Psoas muscle (tissue), 8 donors: ENCODE measurements at places on chromosomes 6 and 20. TPM values are rescaled to one million over a fixed set of nuclear protein-coding genes. Genes with fewer than 3 reads are reported as not detected.

TMEM244 gene
- not detected for total RNA-seq

MACROD2 gene
- total RNA-seq, result 0.67 TPM

C6orf118 gene
- total RNA-seq, result not detected

NKAIN2 gene
- total RNA-seq, result 13.5 TPM

TBXT gene
- not detected for total RNA-seq

OLIG3 gene
- total RNA-seq, result not detected

HLA-DRB1 gene
- 16.9 TPM for total RNA-seq

ADAM33 gene
- 2.4 TPM for total RNA-seq

- H3K4me1 ChIP-seq, result no peaks in the 10 kb centered on the region
- H3K27ac ChIP-seq, result no peak overlapping the region
- no peaks in the 10 kb centered on the region for H3K27me3 ChIP-seq
- H3K4me3 ChIP-seq, result no peak overlapping the region
- DNase-seq, result no peak
These were observed 97.3 kb upstream of the CARMIL1 start for GRCh38 chr6:25181923-25182322.

GRCh38 chr20:20192366-20192765 is 140.0 kb downstream of the CFAP61 start:
- H3K4me3 ChIP-seq, result no peak overlapping the region
- no peaks in the 10 kb centered on the region for H3K36me3 ChIP-seq
- H3K27ac ChIP-seq, result no peak overlapping the region
- no peaks in the 10 kb centered on the region for H3K27me3 ChIP-seq
- H3K4me1 ChIP-seq, result no peaks in the 10 kb centered on the region

DNA sequence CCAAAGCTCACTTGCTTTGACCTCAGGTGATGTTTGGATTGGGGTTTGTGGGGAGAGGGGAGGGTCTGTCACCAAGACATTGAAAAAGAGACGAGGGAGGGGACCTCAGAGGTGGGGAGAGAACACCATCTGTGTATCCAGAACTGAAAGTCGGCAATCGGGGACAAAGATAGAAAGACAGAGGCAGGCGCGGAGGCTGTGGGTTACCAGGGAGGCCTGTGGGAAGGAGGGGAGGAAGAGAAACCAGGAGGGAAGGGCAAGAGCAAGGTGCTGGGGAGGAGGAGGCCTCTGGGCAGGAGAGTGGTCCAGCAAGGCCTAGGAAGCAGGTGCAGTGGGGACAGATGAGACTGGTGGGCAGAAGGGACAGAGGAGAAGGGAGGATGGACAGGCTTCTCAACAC is 211.2 kb downstream of the CDC5L start:
- H3K27ac ChIP-seq, result no peak overlapping the region
- H3K4me3 ChIP-seq, result no peak overlapping the region
- no peaks in the 10 kb centered on the region for H3K36me3 ChIP-seq
- DNase-seq, result no peak
- no peaks in the 10 kb centered on the region for H3K4me1 ChIP-seq
- no peaks in the 10 kb centered on the region for H3K27me3 ChIP-seq

- no peaks in the 10 kb centered on the region for H3K27me3 ChIP-seq
- peaks cover 24% of the 10 kb centered on the region for H3K4me1 ChIP-seq
- no peak overlapping the region for H3K4me3 ChIP-seq
- peak overlapping the region; percentile 78 for H3K27ac ChIP-seq
- DNase-seq, result no peak
- H3K36me3 ChIP-seq, result peaks cover 58% of the 10 kb centered on the region
These were observed 23.8 kb downstream of the TAF11 start for GRCh38 chr6:34864007-34864406.

DNA sequence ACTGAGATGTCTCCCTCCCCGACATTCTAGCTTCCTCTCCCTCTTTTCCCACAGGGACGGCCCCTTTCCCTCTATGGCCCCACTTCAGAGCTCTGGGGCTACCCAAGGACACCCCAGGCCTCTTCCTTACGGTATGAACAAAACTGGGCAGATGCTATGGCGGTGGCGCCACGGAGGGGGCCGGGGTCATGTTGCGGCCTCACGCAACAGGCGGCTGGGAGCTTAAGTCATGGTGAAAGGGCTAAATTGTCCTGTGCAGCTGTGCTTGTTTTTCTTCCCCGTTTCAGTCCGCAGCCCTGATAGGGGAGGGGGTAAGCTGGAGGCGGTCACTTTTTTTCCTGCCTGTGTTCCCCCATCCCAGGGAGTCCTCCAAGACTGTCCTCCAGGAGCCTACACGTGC is 17.6 kb upstream of the KIAA1755 start:
- no peaks in the 10 kb centered on the region for H3K36me3 ChIP-seq
- no peak for DNase-seq
- peaks cover 9% of the 10 kb centered on the region for H3K4me1 ChIP-seq

GRCh38 chr6:133834472-133835170 is 54.3 kb upstream of the TCF21 start:
- H3K27ac ChIP-seq, result no peak overlapping the region
- no peak overlapping the region for H3K4me3 ChIP-seq
- no peak for DNase-seq
- H3K27me3 ChIP-seq, result peaks cover 4% of the 10 kb centered on the region

DNA sequence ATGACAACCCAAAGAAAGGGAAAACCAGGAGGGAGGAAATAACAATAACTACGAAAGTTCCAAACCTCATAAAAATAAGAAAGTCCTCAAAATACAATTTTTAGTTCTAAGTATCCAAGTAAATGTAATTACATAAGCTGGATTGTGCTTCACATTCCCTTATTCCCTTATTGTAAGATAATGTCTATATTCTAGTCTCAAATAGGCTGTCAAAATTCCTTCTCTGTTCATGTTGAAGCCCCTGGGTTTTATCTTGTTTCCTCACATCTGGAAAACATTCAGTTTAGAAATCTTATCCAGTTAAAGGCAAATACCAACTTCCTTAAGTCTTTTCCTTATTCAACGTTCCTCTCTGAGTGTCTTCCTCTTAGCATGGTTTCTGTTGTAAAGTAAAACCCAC is 282.3 kb downstream of the CD109 start:
- H3K27ac ChIP-seq, result no peak overlapping the region
- H3K4me3 ChIP-seq, result no peak overlapping the region
- H3K4me1 ChIP-seq, result no peaks in the 10 kb centered on the region
- H3K27me3 ChIP-seq, result no peaks in the 10 kb centered on the region

GRCh38 chr6:13247627-13248026 is 80.7 kb downstream of the TBC1D7 start:
- no peaks in the 10 kb centered on the region for H3K4me1 ChIP-seq
- H3K36me3 ChIP-seq, result no peaks in the 10 kb centered on the region
- H3K27me3 ChIP-seq, result no peaks in the 10 kb centered on the region
- no peak overlapping the region for H3K27ac ChIP-seq

GRCh38 chr6:150200428-150201100 is 57.7 kb downstream of the PPP1R14C start:
- no peak overlapping the region for H3K4me3 ChIP-seq
- H3K27me3 ChIP-seq, result no peaks in the 10 kb centered on the region
- H3K36me3 ChIP-seq, result no peaks in the 10 kb centered on the region
- no peak overlapping the region for H3K27ac ChIP-seq

GRCh38 chr20:19807191-19807945 is 49.3 kb downstream of the RIN2 start:
- DNase-seq, result no peak
- no peaks in the 10 kb centered on the region for H3K27me3 ChIP-seq
- no peaks in the 10 kb centered on the region for H3K36me3 ChIP-seq
- peaks cover 10% of the 10 kb centered on the region for H3K4me1 ChIP-seq
- H3K27ac ChIP-seq, result no peak overlapping the region
- no peak overlapping the region for H3K4me3 ChIP-seq

- no peak overlapping the region for H3K27ac ChIP-seq
- no peaks in the 10 kb centered on the region for H3K27me3 ChIP-seq
- H3K36me3 ChIP-seq, result peaks cover 10% of the 10 kb centered on the region
- H3K4me1 ChIP-seq, result no peaks in the 10 kb centered on the region
- H3K4me3 ChIP-seq, result no peak overlapping the region
These were observed 78.1 kb upstream of the KIF25 start for GRCh38 chr6:167919349-167919748.

DNA sequence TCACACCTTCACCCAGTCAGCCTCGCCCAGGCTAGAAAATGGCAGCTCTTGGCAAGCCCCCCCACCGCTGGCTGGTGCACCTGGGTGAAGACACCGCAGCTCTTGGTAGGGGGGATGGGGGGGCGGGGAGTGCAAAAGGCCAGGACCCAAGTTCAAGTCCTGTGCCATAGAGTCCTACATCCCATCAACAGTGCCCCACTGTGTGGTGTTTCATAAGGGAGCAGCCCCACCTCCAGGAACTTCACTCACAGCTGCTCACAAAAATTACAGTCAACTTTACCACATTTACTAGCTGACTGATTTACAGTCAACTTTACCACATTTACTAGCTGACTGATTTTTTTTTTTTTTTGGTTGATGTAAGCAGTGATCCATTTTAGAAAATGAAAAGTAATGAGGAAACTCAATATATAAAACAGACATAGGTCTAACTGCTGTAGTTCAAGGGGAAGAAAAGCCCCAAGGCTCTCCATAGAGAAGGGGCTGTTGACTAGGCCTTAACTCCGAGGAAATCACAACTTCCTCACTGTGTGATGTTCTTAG is 208.9 kb upstream of the SNX9 start:
- no peak overlapping the region for H3K4me3 ChIP-seq
- H3K27me3 ChIP-seq, result no peaks in the 10 kb centered on the region
- DNase-seq, result no peak

- no peak for DNase-seq
- no peaks in the 10 kb centered on the region for H3K36me3 ChIP-seq
- no peak overlapping the region for H3K4me3 ChIP-seq
- no peak overlapping the region for H3K27ac ChIP-seq
- no peaks in the 10 kb centered on the region for H3K4me1 ChIP-seq
These were observed 92.6 kb downstream of the MAP3K7 start for GRCh38 chr6:90494067-90494780.

- no peaks in the 10 kb centered on the region for H3K27me3 ChIP-seq
- H3K27ac ChIP-seq, result no peak overlapping the region
- no peaks in the 10 kb centered on the region for H3K4me1 ChIP-seq
- H3K36me3 ChIP-seq, result no peaks in the 10 kb centered on the region
- no peak for DNase-seq
- H3K4me3 ChIP-seq, result no peak overlapping the region
These were observed 474.2 kb downstream of the KIF16B start for GRCh38 chr20:16098890-16099639.

DNA sequence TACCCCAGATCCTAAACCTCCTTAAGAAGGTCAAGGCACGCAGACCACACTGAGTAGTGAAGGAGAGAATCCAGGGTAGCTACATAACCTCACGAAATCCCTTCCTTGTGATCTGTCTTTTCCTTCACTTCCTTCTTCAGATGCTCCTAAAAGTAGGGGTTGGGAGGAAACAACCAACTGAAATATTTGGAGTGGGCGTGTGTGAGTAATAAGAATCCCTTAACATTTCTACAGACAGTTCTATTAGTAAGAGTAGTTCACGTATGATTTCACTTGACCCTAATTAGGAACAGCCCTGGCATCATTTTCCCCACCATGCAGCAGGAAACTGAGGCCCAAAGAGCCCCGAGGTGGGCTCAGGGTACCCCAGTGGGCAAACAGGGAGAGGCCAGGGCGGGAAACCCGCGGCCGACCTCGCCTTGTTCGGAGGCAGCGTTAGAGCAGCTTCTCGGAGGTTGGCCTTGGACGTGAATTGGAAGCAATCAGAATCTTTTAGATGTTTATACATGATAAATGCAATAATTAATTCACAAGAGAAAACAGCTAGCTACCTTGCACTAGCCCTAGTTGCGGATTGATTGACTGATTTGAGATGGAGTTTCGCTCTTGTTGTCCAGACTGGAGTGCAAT is 859 bp upstream of the RAE1 start:
- no peak overlapping the region for H3K27ac ChIP-seq
- H3K4me1 ChIP-seq, result peaks cover 11% of the 10 kb centered on the region
- peaks cover 3% of the 10 kb centered on the region for H3K36me3 ChIP-seq
- no peaks in the 10 kb centered on the region for H3K27me3 ChIP-seq
- DNase-seq, result no peak

GRCh38 chr20:51666126-51666525 is 102.1 kb downstream of the ATP9A start:
- peaks cover 4% of the 10 kb centered on the region for H3K36me3 ChIP-seq
- no peaks in the 10 kb centered on the region for H3K27me3 ChIP-seq
- no peak for DNase-seq

- DNase-seq, result no peak
- peaks cover 12% of the 10 kb centered on the region for H3K4me1 ChIP-seq
- peaks cover 4% of the 10 kb centered on the region for H3K36me3 ChIP-seq
- H3K4me3 ChIP-seq, result no peak overlapping the region
- H3K27me3 ChIP-seq, result no peaks in the 10 kb centered on the region
These were observed 51.7 kb downstream of the CTNNBL1 start for GRCh38 chr20:37745553-37745952.

- H3K36me3 ChIP-seq, result no peaks in the 10 kb centered on the region
- H3K27ac ChIP-seq, result no peak overlapping the region
- H3K4me1 ChIP-seq, result no peaks in the 10 kb centered on the region
- H3K4me3 ChIP-seq, result no peak overlapping the region
- DNase-seq, result no peak
- H3K27me3 ChIP-seq, result no peaks in the 10 kb centered on the region
These were observed 98.7 kb upstream of the FUT9 start for GRCh38 chr6:95917034-95917433.

GRCh38 chr6:30344868-30345671 is at the start of gene RPP21:
RPP21 (plus strand) TSS chr6:30345156; CDS start chr6:30345172, 16 bp downstream.
- DNase-seq, result peak; percentile 89
- peaks cover 5% of the 10 kb centered on the region for H3K36me3 ChIP-seq
- H3K4me1 ChIP-seq, result peaks cover 6% of the 10 kb centered on the region
